ENCODE measurements at places on chromosomes 5 and 9.
A peak's percentile ranks its signal among the peaks of the same experiment; 100 is the strongest.

DNA sequence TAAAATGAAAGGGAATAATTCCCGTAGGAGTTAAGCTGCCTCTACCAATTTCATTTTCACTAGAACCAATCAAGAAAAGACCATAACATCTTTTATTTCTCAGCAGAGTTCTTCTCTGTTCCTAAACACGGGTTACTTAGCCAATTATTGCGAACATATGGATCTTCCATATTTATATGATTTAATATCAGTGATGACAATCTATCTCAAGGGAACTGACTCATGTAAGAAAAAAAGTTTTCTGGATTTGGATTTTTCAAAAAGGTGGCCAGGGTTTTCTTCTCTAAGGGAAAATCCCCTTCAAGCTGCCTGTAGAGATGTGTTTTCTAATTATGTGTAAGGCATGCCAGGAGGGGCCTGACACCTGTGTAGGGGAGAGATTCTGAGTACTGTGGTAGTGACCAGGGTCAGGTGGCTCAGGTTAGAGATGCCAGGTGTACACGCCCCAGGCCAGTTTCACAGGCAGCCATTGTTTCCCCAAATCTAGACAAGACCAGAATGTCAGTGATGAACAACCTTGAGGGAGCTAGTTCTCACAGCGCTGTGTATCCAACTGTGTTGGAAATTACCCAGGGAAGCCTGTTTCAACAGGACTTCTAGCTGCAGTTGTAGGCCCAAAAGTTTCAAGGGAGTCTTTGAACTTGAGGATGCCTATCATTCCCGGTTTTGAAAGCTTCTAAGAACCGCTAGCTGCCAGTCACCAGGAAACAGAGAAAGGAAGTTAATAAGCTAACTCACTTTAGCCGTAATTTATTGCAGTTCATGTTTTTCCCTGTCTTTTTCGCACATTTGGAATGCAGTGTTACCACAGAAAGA, 572.5 kb upstream of the RGMB start:
- DNase-seq: no peak

DNA sequence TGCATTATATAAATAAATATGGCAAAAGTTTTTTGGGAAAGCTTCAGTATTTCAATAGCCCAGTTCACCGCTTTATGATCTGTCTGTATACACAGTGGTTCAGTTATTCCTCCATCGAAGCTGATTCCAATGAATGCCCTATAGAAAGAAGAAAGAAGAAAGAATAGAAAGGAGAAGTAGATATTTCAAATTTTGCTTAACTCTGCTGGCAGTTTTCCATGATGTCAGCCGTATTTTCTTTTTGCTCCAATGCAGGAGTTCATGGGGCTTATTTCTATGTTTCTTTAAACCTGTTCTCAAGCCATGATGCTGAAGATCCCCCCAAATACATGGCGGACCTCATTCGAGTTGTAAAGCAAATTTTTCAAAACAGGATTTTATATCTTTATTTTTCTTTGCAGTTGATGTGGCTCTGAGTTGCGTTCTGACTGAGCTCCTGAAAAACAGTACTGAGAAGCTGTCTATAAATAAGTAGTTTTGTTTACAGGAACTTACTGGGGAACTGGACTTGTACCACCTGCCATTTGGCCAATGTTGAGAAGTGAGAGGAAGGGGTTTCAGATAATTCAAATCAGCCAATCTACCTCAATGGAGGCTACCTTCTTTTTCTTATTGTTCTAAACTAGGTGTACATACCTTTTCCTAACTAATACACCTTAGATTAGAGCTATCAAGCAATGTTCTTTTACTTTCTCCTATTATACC, 418.5 kb upstream of the MEF2C start:
- DNase-seq: no peak

DNA sequence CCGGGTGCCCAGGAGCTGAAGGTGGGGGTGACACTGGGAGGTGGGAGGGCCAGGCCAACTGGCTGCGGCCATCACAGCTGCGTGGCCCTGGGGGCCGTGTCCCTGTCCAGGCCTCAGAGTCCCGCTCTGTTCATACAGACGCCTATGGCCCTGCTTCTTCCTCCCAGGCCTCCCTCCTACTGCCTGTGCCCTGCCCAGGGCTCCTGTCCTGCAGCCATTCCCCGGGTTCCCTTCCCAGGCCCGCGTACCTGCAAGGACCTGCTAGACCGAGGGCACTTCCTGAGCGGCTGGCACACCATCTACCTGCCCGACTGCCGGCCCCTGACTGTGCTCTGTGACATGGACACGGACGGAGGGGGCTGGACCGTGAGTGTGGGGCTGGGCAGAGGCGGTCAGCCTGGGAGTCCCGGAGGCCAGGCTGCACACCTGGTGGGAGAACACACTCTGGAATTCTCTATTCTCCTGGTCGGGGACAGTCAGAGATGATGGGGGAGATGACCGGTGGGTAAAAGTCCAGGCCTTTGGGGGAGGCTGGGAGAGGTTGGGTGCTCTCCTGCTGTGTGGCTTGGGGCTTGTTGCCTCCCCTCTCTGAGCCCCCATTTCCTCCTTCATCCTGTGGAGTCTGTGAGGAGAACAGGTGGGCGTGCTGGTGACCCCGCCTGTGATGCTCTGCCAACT, 4.5 kb downstream of the FCN2 start:
- no peak for DNase-seq

GRCh38 chr5:118069452-118069851, 918.9 kb downstream of the DTWD2 start:
- DNase-seq: no peak

DNA sequence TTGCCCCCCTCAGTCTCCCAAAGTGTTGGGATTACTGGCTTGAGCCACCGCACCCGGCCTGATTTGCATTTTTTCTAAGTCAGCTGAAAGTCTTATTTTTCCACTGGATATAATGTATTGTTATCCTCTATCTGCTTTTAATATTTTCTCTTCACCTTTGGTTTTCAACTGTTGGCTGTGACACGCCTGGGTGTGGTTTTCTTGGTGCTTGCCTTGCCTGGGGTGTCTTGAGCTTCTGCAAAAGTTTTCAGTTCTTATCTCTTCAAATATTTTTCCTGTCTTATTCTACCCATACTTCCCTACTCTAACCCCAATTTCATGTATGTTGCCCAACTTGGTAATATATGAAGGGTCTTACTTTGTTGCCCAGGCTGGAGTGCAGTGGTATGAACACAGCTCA, 4.3 kb upstream of the MXD3 start:
- DNase-seq: no peak

DNA sequence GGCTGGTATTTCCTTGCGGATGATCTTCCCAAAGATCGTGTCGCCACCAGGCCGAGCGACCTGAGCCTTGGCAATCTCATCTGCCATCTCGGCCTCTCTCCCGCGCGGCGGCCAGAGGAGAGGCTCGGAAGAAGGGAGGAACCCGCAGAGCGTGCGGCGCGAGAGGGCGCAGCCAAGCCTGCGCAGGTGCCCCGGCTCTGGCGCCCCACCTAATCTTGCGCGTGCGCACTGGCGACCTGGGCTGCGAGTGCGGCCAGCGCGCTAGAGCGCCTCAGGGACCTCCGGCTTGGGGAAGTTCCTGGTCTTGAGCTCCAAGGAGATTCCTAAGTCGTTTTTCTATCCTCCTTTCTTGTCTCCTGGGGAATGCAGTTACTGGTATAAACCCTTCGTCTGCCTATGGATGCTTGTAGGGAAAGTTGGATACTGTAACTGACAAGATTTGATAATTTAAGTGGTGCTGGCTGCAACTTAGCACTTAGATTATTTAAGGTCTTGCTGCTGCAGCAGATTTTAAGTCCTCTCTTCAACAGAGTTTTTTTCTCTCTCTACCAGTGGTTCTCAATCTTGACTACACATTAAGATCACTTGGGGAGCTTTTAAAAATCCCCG, at the start of gene HINT1:
TSS of gene HINT1 (minus strand) at position 138 of the 609 bp plus-strand sequence. CDS start at position 87, 51 bp downstream.
- DNase-seq: peak; percentile 95

DNA sequence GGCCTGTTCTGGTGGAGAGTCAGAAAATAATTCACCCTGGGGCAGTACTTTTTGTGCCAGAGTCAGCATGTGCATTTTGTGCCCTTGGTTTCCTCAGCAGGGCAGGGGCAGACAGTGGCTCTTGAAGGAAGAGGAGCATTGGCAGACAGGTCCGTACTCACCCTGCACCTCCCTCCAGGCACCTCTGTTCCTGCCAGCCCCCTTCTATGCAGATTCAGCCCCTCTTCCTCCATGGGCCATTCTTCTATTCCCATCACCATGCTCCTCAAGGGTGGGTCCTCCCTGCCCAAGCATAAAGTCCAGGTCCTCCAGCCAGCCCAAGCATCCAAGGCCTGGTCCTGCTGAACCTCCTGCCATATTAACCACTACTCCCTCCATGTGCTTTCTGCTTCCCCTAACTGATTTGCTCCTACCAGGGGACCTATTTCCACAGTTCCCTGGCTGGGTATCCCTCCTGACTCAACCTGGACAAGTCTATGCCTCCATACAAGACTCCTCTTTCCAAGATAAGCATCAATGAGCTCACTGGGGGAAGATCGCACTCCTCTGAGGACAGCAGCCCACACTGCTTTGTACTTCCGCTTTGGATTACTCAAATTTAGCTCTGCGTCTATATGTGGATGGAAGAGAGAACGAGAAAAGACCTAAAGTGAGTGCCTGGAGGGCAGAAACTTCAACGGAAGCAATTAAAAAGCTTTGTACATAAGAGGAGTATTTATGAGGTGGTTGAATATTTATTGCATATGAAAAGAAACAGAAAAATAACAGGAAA, 9.3 kb upstream of the ACSL6 start:
- peak; percentile 34 for DNase-seq
